ENCODE measurements at places on chromosomes 7 and 10.
A peak's percentile ranks its signal among the peaks of the same experiment; 100 is the strongest.

DNA sequence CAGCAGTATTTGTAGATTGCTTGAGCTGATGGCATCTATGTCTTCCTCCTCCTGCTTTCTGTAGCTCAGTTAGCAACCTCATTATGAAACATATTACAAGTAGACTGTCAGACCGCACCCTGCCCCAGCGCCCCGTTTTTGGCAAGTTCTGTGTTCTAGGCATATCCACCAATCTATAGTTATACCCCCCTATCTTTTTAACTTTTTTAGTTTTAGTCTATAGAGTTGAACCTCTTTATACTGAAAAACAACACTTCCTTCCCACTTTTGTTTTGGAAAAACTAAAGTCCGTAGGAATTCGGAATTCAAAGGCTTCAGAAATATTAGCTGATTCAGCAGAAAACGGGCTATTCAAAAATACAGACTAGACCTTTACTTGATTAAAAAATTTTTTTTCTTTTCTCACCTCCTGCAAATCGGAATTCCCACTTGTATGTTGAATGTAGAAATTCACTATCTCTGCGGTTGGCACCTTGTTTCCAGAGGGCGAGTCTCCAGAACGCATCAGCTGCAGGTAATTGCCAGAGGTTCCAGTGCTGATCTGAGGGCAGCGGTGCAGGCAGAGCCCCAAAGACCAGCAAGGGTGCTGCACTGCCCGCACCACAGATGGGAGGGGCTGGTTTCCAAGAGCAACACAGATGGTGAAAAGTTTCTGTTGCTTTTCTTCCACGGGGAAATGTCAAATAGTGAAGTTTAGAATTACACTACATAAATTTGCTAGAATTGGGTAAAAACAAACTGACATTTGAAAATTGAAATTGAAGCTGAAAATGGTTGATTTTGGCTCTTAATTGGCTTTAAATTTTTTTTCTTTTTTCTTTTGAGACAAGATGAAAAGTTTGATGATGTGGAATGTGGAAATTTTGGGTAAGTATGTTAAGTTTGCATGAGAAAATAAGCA is 2.2 kb upstream of the FZD8 start:
- DNase-seq: no peak

GRCh38 chr7:140881507-140882228 is 43.1 kb downstream of the BRAF start:
- DNase-seq: no peak

- no peak for DNase-seq
These were observed 203.7 kb downstream of the GRID1 start for GRCh38 chr10:86162696-86163400.

DNA sequence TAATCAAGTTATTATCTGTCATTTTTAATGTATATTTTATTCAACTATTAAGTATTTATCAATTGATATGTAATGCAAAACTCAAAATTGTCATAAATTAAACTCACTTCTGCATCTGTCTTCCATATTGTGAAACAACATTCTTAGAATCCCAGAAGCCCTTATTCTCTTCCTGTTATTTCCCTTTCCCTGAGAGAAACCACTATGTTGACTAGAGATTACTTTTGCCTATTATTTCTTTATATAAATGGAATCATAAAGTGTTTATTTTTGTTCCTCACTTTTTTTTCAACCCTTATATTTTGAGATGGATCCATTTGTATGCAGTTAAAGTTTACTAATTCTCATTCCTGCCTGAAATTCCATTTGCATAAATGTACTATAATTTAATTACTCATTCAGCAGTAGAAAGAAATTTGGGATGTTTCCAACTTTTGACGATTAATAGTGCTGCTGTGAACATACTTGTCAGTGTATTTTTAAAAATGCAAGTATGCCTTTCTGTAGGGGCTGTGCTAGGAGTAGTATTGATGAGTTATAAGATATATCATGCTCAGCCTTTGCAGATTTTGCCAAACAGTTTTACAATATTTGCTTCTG is 211.2 kb downstream of the SEMA3D start:
- DNase-seq: no peak

DNA sequence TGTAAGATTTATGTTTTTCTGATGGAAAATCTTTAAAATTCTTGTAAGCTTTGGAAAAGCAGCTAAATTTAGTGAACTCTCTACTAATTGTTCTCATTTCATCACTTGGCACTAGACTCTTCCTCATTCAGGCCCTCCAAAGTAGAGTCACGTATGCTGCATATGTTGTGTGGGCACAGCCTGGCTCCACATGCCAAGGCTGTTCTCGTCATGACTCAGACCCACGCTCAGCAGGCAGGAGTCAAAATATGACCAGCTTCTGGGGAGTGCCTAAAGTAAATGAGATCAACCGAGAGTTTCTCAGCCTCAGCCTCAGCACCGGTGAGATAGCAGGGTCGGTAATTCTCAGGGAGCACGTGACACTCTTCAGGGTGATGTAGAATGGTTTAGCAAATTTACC is 1672.9 kb downstream of the REEP3 start:
- DNase-seq: no peak

- DNase-seq: no peak
These were observed 193.9 kb upstream of the BMPER start for GRCh38 chr7:33711231-33712019.

GRCh38 chr10:124912101-124912886 is 29.6 kb upstream of the ZRANB1 start:
- no peak for DNase-seq

- no peak for DNase-seq
These were observed 63.5 kb downstream of the FAM53B start for GRCh38 chr10:124680675-124681074.

DNA sequence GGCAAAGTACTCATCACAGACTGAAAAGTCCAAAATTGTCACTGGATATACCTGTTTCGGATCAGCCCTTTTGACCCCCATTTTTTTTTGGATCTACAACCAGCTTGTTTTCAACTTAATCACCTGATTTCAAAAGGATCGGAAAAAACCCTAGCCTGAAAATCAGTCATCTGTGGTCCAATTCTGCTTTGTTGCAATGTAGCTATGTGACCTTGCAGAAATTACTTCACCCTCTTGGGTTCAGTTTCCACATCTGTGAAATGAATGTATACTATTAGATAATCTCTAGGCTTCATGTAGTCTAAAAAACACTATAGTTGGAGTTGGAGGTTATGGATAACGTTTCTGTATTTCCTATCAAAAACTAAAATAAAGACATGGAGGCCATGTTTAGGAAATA is 37.1 kb downstream of the STEAP4 start:
- no peak for DNase-seq

GRCh38 chr10:43194266-43194665 is 56.0 kb downstream of the CSGALNACT2 start:
- no peak for DNase-seq

GRCh38 chr10:133268532-133268931 is 8.1 kb downstream of the ADAM8 start:
- no peak for DNase-seq

GRCh38 chr10:86758189-86759072 is 2.0 kb downstream of the BMPR1A start:
- no peak for DNase-seq

DNA sequence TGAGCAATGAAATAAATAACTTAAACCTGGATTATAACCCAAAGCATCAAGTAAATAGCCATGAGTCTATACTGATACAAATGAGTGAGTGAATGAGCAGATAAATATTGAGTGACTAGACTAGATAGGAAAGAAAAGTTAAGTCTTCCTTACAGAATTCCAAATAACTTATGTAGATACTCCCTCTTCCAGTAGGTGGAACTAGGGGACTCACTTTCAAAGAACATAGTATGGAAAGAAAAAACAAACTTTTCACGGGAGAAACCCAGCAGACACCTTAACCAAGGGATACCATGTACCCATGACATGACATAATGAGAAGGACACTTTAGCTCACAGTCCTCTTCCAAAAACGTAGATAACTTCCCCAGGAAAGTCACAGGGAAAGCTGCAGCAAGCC is 32.2 kb downstream of the CSGALNACT2 start:
- DNase-seq: no peak

DNA sequence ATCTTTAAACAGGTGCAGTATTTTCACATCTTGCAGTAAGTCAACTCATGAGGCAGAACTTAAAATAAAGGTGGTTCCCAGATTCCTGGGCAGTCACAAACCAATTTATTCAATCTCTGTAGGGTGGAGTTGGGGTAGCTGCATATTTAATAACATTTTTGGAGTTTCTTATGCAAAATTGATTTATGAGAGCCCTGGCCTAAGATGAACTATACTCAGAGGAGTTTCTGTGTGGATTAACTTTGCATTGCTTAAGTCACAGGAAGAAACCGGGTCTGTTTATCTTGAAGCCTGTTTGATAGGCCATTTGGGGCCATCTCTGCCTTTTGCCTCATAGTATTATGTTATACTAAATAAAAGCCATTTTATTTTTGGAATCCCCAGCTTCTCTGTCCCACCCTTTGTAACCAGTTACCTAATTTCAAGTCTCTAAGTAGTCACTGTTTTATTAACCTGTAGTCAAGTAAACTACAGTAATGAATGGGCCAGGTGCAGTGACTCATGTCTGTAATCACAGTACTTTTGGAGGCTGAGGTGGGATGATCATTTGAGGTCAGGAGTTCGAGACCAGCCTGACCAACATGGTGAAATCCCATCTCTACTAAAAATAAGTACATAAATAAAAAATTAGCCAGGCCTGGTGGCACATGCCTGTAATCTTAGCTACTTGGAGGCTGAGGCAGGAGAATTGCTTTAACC is 104.4 kb upstream of the FAM3C start:
- no peak for DNase-seq

DNA sequence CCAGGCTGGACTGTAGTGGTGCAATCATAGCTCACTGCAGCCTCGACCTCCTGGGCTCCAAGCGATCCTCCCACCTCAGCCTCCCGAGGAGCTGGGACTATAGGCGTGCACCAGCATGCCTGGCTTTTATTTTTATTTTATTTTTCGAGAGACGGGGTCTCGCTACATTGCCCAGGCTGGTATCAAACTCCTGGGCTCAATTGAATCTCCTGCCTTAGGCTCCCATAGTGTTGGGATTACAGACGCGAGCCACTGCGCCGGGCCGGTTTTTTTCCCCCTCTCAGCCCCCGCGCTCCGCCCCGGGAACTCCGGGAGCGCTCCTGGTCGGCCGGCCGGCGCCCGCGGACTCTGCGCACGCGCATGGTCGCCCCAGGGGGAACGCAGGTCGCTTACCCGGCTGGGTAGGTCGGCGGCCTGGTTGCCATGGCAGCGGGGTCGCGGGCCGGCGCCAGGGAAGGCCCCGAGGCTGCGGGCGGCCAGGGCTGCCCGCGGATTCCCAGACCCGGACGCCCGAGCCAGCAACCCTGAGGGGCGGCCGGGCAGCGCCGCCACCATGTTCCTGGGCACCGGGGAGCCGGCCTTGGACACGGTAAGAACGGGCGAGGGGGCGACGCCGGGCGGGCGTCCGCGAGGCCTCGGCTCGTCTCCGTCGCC is at the start of gene IQCE:
Gene IQCE, plus strand, starts transcription at position 351 of the 654 bp plus-strand sequence. Its CDS starts 203 bp downstream, at position 554.
- peak; percentile 95 for DNase-seq

- no peak for DNase-seq
These were observed 39.6 kb downstream of the NUP205 start for GRCh38 chr7:135597181-135597925.

- DNase-seq: no peak
These were observed 137.6 kb downstream of the LYZL1 start for GRCh38 chr10:29426420-29426819.

- DNase-seq: no peak
These were observed 13.5 kb downstream of the SEPHS1 start for GRCh38 chr10:13334556-13334955.

DNA sequence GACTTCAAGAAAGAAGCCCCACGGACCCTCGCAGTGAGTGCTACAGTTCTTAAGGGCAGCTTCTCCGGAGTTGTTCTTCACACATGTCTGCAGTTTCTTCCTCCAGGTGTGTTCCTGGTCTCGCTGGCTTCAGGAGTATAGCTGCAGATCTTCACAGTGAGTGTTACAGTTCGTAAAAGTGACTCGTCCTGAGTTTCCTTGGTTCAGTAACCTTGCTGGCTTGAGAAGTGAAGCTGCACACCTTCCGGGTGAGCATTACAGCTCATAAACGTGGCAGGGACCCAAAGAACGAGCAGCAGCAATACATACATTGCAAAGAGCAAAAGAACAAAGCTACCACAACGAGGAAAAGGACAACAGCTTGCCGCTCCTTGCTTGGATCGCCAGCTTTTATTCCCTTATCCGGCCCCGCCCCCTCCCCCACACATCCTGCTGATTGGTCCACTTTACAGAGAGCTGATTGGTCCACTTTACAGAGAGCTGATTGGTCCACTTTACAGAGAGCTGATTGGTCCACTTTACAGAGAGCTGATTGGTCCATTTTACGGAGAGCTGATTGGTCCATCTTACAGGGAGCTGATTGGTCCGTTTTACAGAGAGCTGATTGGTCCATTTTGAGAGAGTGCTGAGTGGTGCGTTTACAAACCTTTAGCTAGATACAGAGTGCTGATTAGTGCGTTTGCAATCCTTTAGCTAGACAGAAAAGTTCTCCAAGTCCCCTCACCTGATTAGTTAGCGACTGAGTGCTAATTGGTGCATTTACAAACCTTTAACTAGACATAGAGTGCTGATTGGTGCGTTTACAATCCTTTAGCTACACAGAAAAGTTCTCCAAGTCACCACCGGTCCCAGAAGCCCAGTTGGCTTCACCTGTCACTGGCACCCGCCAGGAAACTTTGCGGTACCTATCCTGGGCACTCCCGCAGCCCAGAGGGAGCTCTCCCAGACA is 165.3 kb downstream of the AGMO start:
- no peak for DNase-seq

GRCh38 chr7:121366852-121367431 is 29.2 kb downstream of the FAM3C start:
- DNase-seq: peak; percentile 6

- no peak for DNase-seq
These were observed 23.8 kb upstream of the C7orf33 start for GRCh38 chr7:148566736-148567135.

GRCh38 chr7:55187701-55188491 is 169.1 kb downstream of the EGFR start:
- no peak for DNase-seq

DNA sequence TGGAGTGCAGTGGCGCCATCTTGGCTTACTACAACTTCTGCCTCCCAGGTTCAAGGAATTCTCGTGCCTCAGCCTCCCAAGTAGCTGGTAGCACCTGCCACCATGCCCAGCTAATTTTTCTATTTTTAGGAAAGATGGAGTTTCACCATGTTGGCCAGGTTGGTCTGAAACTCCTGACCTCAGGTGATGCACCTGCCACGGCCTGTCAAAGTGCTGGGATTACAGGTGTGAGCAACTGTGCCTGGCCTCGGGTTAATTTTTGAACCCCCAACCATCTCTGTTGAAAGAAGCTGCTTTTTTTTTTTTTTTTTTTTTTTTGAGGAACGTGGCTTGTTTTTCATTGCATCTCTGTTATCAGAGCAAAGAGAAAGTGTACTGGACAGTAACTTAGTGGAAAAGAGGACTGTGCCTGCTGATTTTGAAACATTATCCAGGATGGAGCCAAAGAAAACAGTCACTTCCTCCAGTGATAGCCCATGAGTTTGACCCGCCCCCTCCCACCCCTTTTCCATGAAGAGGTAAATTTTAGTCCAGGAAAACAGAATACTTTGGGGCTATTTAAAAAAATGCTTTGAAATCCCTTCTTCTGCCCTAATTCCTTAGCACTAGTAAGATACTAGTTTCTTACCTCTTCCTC is 38.3 kb downstream of the WBP1L start:
- DNase-seq: no peak

- no peak for DNase-seq
These were observed 30.3 kb downstream of the HACD1 start for GRCh38 chr10:17586821-17587234.

All from neuronal stem cell (in vitro differentiated cells).